Subcutaneous adipose tissue (tissue), 4 donors: ENCODE measurements at places on chromosomes 1 and 21. TPM values are rescaled to one million over a fixed set of nuclear protein-coding genes. Genes with fewer than 3 reads are reported as not detected.

GSTM1 gene
- 42.7 TPM for total RNA-seq

PCBP3 gene
- 3.4 TPM for total RNA-seq

TIAM1 gene
- 20.0 TPM for total RNA-seq

SLC44A3 gene
- total RNA-seq = 0.98 TPM

PGLYRP4 gene
- not detected for total RNA-seq

AMY1B gene
- total RNA-seq = not detected

GPR37L1 gene
- 0.16 TPM for total RNA-seq

MTARC1 gene
- 76.4 TPM for total RNA-seq

OR2G6 gene
- not detected for total RNA-seq

PTPN22 gene
- 4.8 TPM for total RNA-seq

GSTM4 gene
- 23.5 TPM for total RNA-seq

DCST2 gene
- 0.34 TPM for total RNA-seq

PROK1 gene
- total RNA-seq = 3.6 TPM

OR10J4 gene
- total RNA-seq = not detected

TEX38 gene
- total RNA-seq = not detected

TRAF3IP3 gene
- total RNA-seq = 10.7 TPM

OLFML3 gene
- 39.5 TPM for total RNA-seq
